Thoracic aorta (tissue), 2 donors: ENCODE measurements at places on chromosomes 7 and 10. TPM values are rescaled to one million over a fixed set of nuclear protein-coding genes. Genes with fewer than 3 reads are reported as not detected.

DNA sequence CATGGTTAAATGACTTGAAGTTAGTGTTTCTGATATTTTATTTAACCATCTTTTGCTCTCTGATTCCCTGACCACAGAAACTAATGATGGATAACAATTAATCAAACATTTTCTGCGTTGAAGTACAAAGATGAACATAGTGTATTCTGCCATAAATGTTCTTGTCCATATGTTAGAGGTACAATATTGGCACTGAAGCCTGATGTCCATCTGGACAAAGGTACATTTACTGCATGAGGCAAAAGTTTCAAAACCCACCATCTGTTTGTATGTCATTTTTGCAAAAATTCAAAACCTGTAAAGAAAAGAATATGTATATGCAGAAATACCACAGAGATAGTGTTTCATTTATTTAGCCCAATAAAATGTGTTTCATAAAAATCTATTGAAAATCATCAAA lies 861.5 kb downstream of the ANKRD7 start:
- no peak for DNase-seq

GRCh38 chr10:107418085-107418806 lies 253.7 kb upstream of the SORCS1 start:
- no peak for DNase-seq

- DNase-seq = no peak
These were observed 38.8 kb downstream of the ERLIN1 start for GRCh38 chr10:100146875-100147650.

GRCh38 chr7:71470326-71470725 lies 338.4 kb downstream of the GALNT17 start:
- no peak for DNase-seq

DNA sequence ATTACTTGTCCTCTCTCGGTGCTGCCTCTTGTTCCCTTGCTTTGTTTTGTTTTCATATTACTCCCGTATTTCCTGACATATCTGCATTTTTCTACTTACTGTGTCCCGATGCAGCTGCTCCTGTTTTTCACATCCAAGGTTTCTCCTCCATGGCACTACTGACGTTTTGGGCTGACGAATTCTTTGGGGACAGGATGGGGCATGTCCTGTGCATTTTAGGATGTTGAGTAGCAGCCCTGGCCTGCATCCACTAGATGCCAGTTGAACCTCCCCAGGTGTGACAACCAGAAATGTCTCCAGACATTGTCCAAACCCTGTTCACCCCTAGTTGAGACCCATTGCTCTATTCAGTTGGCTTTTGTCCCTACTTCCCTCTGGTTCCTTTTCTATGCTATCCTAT lies 12.4 kb downstream of the ZNF789 start:
- DNase-seq = no peak

- DNase-seq = no peak
These were observed 14.9 kb upstream of the DLX5 start for GRCh38 chr7:97039374-97040065.

- no peak for DNase-seq
These were observed 18.2 kb downstream of the DNAJC12 start for GRCh38 chr10:67819768-67820204.

- no peak for DNase-seq
These were observed 170.1 kb downstream of the ARHGAP12 start for GRCh38 chr10:31758495-31758894.

DNA sequence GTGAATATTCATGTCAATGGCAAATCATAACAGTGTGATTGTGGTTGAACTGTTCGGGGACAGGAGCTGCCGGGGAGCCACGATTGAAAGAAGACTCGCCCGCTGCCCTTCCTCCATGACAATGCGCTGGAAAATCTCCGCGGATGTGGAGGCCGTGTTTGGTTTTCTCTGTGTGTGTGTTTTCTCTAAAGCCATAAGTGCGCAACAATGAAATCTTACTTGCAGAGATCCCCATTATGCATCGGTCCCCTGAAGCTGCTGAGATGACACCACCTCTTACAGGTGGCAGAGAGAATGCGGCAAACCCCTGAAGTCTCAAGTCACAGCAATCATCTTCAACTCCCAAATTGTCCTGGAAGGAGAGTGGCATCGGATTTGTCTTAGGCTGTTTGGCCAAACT lies 442.3 kb upstream of the MKI67 start:
- no peak for DNase-seq

- DNase-seq = no peak
These were observed 5.6 kb upstream of the PCGF5 start for GRCh38 chr10:91214911-91215310.

GRCh38 chr7:105896407-105896911 lies 20.1 kb upstream of the ATXN7L1 start:
- DNase-seq = no peak

- no peak for DNase-seq
These were observed 378.8 kb downstream of the PLXDC2 start for GRCh38 chr10:20195076-20195475.

DNA sequence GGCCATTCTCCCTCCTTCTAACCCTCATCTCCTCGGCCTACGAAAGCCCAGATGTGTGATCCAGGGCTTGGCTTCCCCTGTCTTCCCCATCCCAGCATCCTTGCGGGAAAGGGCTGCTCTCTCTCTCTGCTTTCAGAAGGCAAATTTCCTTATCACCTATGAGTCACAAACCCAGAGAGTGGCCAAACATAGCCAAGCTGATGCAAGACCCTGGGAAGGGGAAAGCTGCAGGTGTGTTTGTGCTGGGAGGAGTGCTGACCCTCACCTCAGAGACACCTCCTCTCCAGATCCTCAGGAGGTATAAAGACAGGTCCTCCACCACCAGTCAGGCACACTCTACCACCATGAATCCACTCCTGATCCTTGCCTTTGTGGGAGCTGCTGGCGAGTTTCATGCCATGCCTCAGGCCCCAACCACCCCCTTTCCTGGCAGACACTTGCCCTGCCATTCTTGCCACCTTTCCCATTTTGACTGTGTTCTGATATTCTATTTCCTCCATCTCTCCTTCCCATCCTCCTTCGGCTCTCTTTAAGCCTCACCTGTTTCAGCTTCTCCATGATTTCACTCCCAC lies 10.6 kb upstream of the PRSS2 start:
- DNase-seq = no peak

GRCh38 chr7:69749372-69749979 lies 151.2 kb downstream of the AUTS2 start:
- DNase-seq = no peak

CPSF4 gene
- total RNA-seq = 48.2 TPM

WIPF3 gene
- 2.4 TPM for total RNA-seq

AKR1E2 gene
- 17.6 TPM for total RNA-seq

ALOX5 gene
- 64.1 TPM for total RNA-seq
